ENCODE measurements at places on chromosomes 4 and X.

DNA sequence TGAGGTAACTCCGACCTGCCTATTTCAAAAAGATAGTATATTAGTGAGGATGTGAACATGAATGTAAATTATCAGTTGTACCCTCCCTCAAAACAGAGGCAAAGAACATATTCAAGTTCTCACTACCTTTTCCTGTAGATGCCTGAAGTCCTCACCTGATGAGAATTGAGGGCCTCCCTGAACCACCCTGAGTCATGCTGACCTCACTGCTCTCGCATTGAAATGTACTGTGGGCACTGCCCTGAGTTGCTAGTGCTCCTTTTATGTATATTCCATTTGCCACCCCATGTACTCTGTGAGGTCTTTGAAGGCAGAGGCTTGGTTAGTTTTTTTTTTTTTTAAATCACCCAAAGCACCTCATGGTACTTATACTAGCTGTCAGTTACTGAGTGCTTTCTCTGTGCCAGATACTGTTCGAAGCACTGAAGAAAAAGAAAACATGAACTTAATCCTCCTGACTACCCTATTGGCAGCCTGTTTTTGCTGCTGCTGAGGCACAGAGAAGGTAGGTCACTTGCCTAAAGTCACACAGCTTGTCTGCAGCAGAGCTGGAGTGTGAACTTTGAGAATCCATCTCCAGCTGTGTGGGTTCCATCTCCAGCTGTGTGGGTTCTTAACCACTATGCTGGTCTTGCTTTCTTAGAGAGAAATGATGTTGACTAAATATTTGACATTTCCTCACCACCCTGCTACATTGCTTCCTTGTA, 253.1 kb upstream of the GPC4 start:
- no peak for DNase-seq

GRCh38 chr4:169024762-169025161, 14.7 kb upstream of the CBR4 start:
- peak; percentile 59 for DNase-seq

DNA sequence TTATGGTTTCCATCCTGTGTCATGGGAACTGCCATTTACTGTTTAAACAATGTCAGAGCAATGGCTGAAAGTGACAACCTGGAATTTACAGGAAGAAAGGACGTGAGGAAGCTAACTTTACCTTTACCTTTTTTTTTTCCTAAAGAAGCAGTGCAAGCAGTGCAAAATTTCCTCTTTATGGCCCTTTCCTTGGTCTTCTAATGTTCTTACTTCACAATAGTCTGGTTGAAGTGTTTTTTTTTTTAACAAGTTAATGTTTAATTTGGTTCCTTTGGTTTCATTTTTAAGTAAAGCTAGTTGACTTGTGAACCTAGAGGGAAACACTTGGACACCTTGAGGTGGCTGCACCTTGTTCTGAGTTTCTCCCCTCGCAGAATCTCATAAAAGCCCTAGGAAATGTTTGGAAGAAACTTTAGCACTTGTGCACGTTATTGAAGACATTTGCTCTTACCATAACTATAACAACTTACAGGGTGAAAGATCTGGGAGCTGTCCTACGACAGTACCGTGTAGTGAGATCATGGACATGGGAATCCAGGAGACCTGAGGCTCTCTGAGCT, 1.8 kb downstream of the SGMS2 start:
- DNase-seq = no peak

- no peak for DNase-seq
Measured at GRCh38 chrX:2628751-2629315, 62.3 kb upstream of the CD99 start.

- DNase-seq = no peak
Measured at GRCh38 chr4:40255393-40256281, 58.8 kb downstream of the RHOH start.

DNA sequence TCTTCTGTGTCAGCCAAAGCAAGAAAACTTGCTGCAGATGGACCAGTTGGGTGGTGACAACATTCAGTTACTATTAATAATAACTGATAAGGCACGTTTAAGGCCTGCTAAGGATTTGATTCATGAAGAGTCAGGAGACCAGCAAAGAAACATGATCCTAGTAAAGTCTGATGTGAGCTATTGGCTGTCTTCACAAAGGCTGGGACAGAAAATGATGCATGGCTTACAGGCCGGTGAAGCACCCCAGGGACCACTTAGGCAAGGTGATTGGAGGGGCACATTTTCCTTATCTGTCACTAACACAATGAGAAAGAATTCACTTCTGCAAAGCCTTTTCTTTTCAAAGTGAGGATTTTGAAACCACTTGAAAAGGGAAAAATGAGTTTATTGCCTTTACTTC, 65.4 kb upstream of the TRPC3 start:
- no peak for DNase-seq

- DNase-seq = no peak
Measured at GRCh38 chr4:162403419-162403818, 239.6 kb upstream of the FSTL5 start.

DNA sequence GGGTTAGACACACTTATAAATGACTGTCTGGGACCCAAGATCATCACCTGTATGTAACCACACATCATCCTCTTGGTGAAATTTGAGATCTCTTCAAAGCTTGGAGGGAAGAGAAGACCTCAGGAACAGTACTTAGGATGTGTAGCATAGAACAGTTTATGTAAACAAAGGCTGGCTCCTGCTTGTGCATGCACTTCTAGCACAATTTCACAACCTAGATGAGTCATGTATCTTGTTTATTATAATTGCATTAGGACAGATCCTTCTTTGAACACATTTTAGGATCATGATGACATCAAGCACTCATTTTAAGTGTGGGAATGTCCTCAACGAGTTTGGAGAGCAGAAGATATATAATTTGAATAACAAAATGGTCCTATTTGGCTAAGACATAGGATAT, 26.3 kb upstream of the ZMAT1 start:
- DNase-seq = no peak

DNA sequence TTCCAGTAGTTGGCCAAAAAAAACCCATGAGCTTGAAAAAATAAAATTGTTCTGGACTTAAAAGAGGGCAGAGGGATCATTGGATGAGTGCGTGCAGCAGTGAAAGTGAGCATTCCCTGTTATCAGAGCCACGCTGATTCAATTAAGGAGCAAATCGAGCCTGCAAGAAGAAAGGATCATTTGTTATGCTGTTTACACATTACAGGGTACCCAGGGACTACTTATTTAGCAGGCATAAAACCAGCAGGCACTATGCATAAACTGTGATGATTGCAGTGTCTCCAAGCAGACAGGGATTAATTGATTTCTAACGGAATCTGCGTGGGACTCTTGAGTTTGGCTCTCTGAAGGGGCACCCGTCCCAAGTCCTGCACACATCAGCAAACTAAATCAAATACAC, 83.5 kb downstream of the SHOX start:
- no peak for DNase-seq

- DNase-seq = peak; percentile 42
Measured at GRCh38 chr4:40305328-40306170, 29.6 kb upstream of the CHRNA9 start.

DNA sequence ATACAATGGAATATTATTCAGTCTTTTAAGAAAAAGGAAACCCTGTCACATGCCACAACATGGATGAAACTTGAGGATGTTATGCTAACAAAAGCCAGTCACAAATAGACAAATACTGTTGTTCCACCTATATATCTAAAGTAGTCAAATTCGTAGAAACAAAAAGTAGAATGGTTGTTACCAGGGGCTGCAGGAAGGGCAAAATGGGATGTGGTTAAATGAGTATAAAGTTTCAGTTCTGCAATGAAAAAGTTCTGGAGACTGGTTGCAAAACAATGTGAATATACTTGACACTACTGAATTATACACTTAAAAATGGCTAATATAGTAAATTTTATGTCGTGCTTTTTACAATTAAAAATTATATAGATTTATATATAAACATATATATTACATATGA, 12.2 kb downstream of the SPOCK3 start:
- DNase-seq = no peak

DNA sequence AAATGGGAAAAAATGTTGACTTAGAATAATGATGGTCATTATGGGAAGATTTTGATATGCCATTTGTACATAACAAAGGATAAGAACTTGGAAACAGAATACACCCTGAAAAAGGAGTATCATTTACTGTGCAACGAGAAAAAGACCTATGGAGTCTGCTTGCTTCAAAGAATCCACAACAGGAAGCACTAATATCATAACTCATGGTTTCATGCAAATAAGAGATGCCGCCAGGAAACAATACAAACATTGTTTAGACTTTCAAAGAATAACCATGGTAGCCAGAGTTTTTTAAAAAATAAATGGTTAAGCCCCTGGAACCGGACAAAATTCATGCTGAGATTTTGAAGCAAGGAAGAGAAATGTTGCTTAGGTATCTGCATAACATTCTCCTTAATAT, 139.9 kb upstream of the ETNPPL start:
- no peak for DNase-seq

GRCh38 chrX:50871922-50872453, 38.5 kb upstream of the BMP15 start:
- no peak for DNase-seq

GRCh38 chr4:42398871-42399331, 1.6 kb downstream of the SHISA3 start:
- no peak for DNase-seq

DNA sequence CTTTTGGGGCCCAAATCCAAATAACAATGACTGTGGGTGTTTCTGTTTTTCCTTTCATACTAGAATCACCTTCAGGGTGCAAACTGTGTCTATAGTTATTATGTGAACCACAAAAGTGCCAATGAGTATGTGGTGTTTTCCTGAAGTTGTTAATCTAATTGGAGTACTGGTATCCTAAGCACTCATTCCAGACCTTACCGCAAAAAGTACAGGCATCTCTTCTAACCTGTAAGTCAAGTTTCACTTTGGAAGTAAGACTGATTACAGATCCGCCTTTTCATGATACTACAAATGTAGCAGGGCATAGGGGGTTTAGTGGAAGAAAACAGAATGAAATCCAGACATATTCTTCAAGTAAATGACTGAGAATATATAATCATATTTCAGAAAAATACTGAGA, 16.1 kb downstream of the COQ2 start:
- DNase-seq = no peak

DNA sequence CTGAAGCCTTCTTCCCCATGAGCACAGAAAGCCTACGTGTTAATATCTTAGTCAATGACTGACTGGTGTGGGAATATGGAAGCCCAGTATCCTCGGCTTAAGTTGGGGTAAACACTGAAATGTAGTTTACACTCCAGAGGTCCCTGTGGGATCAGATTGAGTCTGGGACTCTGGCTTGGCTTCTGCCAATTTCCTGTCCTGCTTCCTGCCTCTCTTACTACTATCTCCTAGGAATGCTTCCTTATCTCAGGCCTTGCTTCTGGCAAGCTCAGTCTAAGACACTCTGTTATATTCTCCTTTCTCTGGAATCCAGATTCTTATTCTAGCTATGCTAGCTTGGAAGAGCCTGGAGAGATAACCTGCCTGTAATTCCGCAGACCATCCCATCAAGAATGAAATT, 174.0 kb upstream of the LDB2 start:
- no peak for DNase-seq

DNA sequence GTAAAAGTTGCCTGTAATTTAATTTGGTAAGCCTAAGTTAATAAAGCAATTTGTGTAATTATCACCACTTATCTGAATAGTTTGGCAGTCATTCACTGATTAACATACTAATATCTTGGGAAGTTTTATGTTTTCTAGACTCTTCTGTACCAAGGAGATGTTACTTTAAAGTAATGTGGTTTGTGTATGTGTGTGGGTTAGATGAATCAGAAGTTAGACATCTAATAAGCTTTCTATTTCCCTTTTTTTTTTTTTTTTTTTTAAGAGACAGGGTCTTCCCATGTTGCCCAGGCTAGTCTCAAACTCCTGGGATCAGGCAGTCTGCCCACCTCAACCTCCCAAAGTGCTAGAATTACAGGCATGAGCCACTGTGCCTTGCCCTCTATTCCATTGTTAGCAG, 5.3 kb downstream of the SLAIN2 start:
- DNase-seq = no peak

- no peak for DNase-seq
Measured at GRCh38 chr4:76449362-76449767, 14.3 kb downstream of the SHROOM3 start.

DNA sequence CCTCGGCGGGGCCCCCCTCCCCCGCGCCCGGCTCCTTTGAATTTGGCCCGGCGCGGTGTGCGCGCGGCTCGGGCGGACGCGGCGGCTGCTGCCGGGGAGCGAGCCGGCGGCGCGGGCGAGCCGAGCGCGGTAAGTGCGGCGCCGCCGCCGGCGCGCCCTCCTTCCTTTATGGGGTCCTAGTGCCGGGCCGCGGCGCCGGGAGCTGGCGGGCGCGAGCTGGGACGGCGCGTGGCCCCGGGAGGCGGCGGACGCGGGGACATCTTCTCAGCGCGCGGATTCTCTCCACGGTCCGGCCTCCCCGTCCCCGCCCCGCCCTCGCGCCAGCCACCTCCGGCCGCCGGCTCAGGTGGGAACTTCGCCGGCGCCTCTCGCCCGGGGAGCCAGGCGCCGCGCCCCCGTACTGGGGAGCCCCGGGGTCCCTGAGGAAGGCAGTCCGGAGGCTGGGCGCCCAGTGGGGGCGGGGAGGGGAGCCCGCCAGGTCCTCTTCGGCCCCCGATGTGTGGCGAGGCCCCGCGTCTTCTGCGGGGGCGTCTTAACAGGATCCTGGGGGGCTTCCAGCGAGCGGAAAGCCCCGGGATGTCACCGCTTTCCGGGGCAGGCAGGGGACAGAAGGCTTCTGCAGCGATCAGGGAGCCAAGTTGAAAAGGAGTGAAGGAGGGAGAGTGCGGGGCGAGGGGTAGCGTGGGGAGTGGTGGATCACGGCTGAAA, 98.4 kb upstream of the TENM3 start:
- no peak for DNase-seq

DNA sequence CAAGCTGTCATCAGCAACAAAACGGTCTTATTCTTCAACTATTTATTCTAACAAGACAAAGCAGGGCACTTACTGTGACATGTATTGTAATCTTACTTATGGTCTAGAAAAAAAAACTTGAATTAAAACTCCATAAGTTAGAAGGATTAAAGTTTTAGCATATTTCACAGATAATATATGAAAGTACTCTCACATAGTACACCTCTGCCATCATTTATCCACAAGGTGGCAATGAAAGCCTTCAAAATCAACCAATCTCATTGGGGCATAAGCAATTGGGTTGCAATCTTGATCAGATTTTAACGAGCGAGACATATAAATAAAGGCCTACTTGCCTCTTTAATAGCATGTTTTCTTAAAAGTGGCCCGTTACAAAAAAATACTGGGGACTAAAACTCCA, 1382.9 kb downstream of the FAM133A start:
- no peak for DNase-seq

GRCh38 chr4:88949605-88950004, 107.4 kb downstream of the FAM13A start:
- DNase-seq = no peak

DNA sequence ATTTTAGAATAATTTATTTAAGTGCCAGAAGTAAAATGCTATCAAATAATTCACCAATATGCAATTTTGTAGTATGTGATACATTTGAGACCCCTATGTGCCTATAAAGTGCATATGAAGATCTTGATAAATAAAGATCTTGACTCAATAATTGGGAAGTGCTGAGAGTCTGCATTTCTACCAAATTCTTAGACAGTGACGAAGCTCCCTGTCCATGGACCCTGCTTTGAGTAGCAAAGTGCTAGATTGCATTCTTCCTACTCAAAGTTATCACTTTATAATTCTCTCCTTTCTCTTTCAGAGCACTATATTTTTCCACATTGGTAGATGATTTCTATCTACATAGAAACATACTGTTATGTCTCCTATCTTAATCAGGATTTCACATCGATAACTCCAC, 1393.9 kb downstream of the ARAP2 start:
- DNase-seq = no peak
